ENCODE measurements at places on chromosomes 5 and 9.

DNA sequence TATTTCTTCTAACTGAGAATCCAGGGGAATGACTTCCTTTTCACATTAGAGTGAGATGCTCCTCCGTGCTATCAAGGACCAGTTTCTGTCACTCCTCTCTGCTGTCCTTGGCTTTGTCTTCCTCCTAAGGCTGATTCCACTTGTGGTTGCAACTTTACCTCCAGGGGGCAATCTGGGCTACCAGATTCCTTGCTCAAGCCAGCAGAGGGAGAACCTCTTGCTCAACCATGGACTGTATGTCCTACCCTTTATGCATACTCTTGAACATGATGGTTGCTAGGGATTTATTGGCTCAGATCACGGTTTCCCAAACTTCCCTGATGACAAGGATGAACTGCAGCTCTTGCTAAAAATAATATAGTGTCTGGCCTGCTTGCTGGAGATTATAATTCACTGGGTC lies 24.0 kb downstream of the NNT start:
- DNase-seq = peak; percentile 66

- DNase-seq = no peak
These were observed 978 bp upstream of the BRD3OS start for GRCh38 chr9:134024214-134024792.

DNA sequence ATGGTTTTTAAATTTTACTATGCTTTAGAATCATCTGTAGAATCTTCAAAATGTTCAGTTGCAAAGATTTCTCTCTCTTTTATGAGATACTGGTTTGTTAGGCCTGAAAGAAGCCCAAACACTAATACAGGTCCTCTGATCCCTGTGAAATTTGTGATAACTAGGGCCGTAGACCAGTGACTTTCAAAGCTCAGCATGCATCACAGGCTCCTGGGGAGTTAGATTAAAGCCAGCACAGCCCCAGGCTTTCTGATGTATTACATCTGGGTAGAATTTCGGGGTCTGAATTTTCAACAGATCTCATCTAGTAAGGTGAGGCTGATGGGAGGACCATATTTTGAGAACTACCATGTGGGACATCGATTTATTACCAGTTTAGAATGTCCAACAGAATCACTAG lies 194.1 kb upstream of the PTPRD start:
- no peak for DNase-seq

- DNase-seq = no peak
These were observed 551.2 kb upstream of the TUSC1 start for GRCh38 chr9:26229324-26230054.

- DNase-seq = no peak
These were observed 43.4 kb upstream of the FUBP3 start for GRCh38 chr9:130535818-130536521.

DNA sequence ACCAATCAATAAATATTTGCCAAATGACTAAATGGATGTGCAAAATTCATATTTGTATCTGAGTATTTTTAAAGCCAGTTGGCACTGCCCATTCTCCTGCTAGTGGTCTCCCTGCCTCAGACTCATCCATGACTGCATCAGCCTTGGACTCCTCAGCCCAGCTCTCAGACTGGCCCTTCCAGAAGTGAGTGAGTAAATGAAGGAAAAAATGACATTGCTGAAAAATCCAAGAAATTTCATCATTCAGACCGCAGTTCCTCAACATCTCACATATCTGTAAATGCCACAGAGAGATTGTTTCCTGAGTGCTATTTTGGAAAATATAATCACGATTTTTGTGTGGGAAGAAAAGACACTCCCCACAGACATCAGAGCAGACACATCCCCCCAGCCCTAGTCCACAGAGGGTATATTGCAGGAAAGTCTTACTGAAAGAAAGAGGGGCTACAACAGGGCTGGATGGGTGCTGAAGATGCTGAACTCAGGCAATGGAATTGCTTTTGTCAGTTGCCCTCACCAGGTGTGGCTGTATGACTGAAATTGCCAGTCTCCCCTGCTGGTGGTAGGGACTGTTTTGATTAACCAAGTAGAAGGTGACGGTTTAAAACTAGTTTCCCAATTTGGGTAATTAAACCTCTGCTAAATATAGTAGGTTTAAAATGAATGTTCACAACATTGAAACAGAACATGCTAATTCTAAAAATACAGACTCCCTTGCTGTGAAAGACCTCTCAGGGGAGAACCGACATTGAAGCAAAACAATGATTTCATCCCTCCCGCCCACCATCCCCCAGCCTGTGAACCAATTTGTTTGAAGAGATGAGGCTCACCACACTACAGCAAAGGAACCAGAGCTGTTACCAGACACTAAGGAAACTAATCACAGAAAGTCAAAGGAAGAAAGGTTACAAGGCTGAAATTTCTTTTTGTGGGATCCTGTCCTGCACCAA lies 158.8 kb downstream of the DEPDC1B start:
- no peak for DNase-seq

GRCh38 chr5:95731571-95732554 lies 727 bp downstream of the RHOBTB3 start:
- peak; percentile 71 for DNase-seq

DNA sequence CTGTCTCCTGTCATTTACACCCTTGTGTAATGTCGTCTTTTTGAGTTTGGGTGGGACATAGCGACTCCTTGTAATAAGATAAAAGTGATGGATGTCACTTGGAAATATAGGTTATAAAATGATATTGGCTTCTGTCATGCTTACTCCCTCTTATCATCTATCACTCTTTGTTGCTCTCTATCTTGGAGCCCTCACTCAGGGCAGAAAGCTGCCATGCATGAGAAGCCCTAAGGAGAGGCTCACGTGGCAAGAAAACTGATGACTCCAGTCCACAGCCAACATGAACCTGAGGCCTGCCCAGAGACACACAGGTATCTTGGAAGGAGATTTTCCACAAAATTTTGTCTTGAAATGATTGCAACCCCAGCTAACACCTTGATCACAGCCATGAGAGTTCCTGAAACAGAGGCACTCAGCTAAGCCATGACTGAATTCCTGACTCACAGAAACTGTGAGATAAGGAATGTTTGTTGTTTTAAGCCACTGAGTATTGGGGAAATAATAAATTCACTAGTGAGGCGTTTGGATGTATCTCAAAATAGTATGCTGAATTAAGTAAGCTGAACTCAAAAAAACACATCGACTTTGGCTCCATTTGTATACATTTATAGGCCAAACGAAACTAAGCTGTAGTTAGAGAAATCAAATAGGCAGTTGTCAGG lies 216.7 kb downstream of the CDH18 start:
- no peak for DNase-seq

DNA sequence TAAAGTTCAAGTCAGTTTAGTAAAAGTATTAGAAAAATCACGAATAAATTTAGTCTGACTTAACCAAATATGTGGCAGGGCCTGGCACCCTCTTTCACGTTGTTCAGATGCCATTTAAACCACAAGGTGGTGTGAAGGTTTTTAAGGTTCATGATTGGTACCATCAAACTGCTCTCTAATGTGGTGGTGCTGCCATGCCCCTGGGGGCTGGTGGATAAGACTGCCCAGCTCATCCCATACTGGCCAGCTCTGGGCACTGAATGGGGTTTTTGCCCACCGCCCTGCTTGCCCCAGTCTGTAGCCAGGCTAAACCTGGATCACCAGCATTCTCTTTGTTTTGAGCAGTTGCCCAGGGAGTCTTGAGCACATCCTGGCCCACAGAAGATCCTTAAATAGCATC lies 159.3 kb downstream of the GABBR2 start:
- DNase-seq = no peak

GRCh38 chr5:39080168-39080567 lies 6.0 kb upstream of the RICTOR start:
- no peak for DNase-seq

DNA sequence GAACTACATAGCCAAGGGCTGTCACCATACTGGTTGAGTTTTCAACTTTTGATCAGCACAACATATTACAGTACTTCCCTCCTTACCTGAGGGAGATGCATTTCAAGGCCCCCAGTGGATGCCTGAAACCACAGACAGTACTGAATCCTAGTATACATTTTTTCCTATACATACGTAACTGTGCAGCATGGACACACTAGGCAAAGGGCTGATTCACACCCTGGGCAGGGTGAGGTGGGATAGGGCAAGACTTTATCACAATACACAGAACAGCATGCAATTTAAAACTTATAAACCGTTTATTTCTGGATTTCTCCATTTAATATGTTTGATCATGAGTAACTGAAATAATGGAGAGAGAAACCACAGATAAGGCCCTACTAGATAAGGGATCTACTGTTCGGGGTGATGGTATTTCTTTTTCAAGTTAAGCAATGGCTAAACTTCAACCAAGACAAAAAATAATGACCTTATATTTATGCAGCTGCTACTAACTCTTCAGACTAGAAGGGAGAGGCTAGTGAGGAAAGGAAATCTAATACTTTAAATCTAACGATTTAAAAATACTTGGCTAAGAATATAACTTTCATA lies 186.9 kb upstream of the GNA14 start:
- no peak for DNase-seq

DNA sequence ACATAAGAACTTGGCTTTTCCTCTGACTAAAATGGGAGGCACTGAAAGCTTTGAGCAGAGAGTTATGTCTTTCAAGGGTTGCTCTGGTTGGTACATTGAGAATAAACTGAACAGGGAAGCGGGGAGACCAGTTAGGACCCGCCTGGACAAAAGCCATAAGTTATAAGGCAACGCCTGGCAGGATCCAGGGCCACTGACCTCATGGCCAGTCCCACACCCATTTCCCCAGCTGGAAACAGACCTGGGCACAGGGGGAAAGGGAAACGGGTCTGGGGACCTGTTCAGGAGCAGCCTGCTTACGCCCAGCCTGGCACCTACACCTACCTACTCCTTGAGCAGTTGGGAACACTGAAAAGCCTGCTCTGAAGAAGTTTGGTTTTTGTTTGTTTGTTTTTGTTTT lies 1.3 kb downstream of the SPINK4 start:
- DNase-seq = no peak

DNA sequence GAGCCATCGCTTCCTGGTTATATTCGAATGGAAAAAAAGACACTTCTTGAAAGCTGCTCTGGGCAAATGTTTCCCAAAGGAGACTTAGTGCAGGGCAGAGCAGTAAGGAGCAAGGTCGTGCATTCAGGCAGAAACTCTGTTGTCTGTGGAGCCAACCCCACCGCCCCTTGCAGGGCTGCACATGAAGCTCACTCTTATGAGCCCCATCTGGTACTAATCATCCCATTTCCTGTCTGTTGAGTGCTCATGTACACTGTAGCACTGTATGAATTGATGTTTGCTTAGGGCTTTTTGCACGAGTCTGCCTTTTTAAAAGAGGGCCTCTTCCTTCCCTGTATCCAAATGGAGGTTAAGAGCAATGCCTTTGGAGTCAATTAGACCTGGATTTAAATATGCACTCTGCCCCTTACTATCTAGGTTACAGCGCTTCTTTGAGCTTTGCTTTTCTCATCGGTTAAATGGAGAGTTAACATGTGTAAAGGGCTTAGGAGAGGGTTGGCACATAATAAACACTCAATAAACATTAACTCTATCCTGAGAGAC lies 25.4 kb downstream of the HMHB1 start:
- DNase-seq = no peak

Measured in HAP-1 (cell line).